ENCODE measurements at places on chromosomes 5 and 9.
A peak's percentile ranks its signal among the peaks of the same experiment; 100 is the strongest.

- no peak for DNase-seq
Observed at GRCh38 chr5:1637639-1638481, 114.1 kb upstream of the LPCAT1 start.

- DNase-seq = peak; percentile 68
Observed at GRCh38 chr5:117761186-117761585, 1186.6 kb upstream of the SEMA6A start.

DNA sequence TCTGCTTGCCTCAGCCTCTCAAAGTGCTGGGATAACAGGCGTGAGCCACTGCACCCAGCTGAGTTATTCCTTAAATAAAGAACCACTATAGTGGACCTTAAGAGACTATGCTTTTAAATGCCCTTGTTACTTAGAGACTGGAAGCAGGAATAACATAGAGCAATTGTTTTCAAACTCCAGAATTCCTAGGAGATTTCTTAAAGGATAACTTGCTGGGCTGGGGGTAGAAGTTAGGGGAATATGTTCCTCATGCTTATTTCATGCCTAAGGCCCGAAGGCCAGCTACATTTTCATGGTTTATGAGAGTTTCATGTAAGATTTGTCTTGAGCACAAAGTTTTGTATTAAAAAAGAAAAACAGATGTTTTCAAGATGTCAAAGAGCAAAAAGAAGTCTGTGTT is 48.2 kb downstream of the CSNK1A1 start:
- no peak for DNase-seq

DNA sequence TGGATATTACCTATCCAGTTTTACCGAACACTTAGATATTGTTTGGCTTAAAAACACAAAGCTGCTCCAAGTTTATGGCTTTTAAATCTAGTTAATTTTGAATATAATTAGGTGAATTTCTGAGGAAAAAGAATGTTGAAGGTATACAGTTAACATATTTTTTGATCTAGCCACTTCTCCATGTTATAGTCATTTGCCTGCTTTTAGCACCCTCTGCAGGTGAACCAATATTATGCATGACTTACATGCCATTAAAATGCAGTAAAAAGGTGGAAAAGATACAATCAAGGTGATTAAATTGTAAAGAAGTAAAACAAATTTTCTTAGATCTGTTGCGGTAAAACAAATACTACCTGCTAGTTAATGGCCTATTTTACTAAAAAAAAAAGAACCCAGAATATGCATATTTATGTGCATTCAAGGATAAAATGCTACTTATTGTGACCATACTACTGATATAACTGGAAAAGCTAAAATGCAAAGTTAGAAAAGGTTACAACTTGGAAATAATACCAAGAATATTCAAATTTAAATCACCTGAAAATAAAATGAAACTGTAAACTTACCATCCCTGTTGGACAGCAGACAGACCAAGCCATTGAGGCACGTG is 132.1 kb downstream of the AP3B1 start:
- DNase-seq = peak; percentile 40

DNA sequence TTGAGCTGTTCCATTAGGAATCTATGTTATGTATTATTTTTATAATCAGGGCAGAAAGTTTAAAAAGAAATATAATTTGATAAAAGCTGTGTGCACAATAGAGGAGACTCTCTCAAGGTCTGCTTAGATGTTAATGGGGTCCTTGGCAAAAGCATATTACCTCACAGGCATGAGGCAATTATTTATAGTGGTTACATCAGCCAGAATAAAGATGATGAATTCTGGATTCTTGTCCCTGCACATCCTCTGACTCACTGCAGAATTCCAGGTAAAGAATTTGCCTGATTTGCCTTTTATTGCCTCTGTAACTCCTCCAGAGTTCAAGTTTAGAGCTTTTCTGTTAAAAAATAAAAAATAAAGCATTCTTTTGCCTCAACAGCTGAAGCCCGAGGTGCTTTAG is 253.6 kb downstream of the MAST4 start:
- DNase-seq = peak; percentile 54
